Right atrium auricular region (tissue), 2 donors: ENCODE measurements at places on chromosomes 1 and 21. TPM values are rescaled to one million over a fixed set of nuclear protein-coding genes. Genes with fewer than 3 reads are reported as not detected.

DNA sequence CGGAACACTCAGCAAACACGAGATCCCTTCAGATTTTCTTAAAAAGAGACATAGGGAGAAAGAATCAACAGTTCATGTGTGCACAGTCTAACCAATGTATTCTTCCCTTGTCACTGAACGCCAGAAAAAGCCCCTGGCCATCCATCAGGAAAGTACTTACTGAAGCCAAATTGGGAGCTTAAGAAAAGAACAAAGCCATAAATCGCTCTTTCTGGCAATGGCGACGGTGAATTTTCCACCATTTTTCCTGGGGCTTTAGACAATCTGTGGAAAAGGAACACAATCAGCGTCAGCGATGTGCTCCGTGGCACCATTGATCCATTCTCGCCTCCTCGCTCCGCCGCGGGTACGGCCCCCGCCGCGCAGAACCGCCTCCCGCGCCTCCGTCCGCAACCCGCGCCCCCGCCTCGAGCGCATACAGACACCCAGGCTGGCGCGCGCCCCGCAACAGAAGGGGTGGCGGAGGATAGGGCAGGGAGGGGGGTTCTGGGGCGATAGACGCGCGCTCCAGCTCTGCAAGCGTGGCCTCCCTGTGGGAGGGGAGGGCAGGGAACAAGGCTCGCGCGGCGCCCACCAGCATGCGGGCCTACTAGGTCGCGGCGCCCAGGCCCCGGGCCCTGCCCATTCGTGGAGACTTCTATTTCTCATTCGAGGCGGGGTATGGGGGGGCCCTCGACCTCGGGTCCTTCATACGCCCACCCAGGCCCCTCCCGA is 440 bp downstream of the PIGP start:
- peaks cover 12% of the 10 kb centered on the region for H3K36me3 ChIP-seq
- DNase-seq: peak; percentile 66
- peak overlapping the region; percentile 83 for H3K4me3 ChIP-seq

DNA sequence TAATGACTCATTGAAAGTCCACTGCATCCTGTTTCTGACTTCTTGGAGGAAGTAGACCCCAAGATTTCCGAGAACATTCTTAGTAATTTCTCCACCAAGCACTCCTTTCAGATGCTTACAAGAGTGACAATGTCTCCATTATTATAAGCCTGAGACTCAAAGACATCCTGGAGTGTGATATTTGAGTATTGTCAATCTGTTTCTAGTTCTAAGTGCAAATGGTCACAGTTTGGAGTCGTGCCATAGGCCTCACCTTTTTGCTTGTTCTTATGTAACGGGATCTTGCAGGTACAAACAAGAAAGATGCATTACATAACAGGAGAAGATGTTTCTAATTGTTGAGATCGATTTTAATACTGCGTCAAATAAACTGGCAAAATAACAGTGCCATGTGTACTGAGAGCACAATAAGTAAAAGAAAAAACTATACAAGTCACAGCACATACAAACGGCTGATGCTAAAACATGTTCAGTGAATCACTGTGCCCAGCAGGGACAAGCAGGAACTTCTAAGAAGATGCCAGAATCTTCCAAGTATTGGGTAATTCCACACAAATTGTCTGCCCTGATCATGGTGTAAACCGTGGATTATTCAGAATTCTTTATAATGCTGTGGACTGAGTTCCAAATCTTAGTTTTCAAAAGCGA is 54.1 kb downstream of the CD2 start:
- H3K4me3 ChIP-seq: no peak overlapping the region
- no peak overlapping the region for H3K27ac ChIP-seq
- no peaks in the 10 kb centered on the region for H3K4me1 ChIP-seq

DNA sequence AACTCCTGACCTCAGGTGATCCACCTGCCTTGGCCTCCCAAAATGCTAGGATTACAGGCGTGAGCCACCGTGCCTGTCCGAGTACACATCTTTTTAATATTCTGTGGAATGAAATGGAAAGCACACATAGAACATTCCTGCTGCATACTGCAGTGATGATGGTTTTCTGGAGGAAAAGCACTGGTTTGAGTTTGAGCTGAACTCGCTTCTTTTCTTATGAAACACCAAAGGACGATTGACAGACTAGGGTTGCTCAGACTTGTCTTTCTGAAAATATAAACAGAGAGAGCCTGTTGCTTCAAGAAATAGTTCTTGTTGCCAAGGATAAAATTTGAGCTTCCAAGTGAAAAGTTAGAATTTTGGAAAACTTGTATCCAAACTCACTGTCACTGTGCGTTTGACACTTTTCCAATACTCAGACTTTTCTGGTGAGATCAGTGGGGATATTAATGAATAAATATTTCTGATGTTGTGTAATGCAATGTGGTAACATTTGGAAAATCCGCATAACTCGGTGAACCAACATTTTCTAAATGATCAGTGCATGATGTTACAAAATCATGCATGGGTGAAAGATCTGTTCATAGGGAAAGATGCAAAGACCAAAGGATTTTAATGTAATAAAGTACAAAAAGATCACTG is 15.0 kb upstream of the ERMAP start:
- no peaks in the 10 kb centered on the region for H3K27me3 ChIP-seq
- DNase-seq: no peak

DNA sequence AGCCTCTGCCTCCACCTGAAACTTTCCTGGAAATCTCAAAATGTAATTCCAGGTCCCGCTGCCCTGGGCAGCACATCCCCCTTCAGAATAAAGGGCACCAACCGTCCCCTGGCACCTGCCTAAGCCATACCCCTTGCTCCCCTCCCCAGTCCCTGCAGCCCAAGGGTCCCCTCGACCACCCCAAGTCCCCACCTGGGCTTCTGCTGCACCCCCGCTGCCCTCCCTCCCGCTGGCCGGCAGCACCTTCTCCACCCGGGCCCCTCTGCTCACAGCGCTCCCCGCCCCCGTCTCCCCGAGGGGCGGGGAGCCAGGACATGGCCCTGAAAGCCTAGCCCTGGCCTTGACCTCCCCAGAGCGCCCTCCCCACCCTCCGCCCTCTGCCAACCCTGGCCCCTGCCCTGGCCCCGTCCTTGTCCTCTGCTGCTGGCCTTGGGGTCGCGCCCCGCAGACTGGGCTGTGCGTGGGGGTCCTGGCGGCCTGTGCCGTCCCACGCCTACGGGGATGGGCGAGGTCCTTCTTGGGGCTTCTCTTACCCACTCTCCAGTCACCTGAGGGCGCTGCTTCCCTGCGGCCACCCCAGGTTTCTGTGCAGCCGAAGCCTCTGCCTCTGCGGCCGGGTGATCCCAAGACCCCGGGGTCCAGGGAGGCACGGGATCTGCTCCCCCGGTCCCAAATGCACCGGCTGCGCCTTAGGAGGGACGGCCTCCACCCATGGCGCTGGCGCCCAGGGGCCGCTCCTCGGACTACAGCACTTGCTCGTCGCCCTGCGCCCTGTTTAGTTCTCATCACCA is 41.7 kb downstream of the WDR4 start:
- H3K36me3 ChIP-seq: peaks cover 16% of the 10 kb centered on the region
- H3K27me3 ChIP-seq: no peaks in the 10 kb centered on the region
- H3K4me1 ChIP-seq: no peaks in the 10 kb centered on the region
- no peak overlapping the region for H3K4me3 ChIP-seq
- no peak overlapping the region for H3K27ac ChIP-seq

IL20 gene
- not detected for total RNA-seq

VAV3 gene
- 2.0 TPM for total RNA-seq
